ENCODE measurements at places on chromosomes 1 and 21. TPM values are rescaled to one million over a fixed set of nuclear protein-coding genes. Genes with fewer than 3 reads are reported as not detected.

DNA sequence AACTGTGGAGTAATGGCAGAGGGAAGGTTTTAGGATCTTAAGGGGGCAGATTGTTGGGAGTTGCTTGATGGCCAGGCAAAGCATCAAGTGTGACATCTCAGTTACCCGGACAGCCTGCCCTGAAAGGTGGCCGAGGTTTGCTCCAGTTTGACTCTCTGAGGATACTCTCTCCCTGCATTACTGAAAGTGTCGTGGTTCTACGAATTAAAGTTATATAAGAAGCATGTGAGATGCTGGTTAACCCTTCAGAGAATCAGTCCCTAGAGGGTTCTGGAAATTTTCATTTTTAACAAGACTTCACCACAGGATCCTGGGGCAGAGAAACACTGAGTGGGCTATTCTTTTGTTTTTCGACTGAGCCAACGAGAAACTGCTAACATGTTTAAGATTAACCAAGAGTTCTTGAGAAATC lies 689 bp upstream of the ZNF644 start:
- peaks cover 25% of the 10 kb centered on the region for H3K4me1 ChIP-seq
- peaks cover 16% of the 10 kb centered on the region for H3K36me3 ChIP-seq
- no peaks in the 10 kb centered on the region for H3K27me3 ChIP-seq
- H3K4me3 ChIP-seq: peak overlapping the region; percentile 99
- H3K27ac ChIP-seq: peak overlapping the region; percentile 100

DNA sequence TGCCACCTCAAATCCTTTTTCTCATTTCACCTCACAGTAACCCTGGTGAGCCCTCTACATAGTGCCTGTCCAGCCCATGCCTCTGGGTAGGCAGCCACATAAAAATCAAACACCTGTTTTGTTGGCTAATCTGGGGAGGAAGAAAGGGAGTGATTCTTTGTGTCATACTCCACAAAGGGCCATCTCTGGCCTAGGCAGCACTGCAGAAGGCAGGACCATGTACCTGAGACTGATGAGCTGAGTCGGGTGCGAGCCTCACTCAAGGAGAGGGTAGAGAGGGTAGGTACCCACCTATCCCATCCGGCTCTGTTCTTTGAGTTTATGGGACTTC lies 7.8 kb downstream of the TUFT1 start:
- H3K4me3 ChIP-seq: no peak overlapping the region
- peak overlapping the region; percentile 93 for H3K27ac ChIP-seq
- H3K4me1 ChIP-seq: peaks cover 31% of the 10 kb centered on the region
- H3K27me3 ChIP-seq: no peaks in the 10 kb centered on the region
- no peak for DNase-seq

GRCh38 chr21:45592208-45592619 lies 50.0 kb upstream of the SLC19A1 start:
- H3K36me3 ChIP-seq: no peaks in the 10 kb centered on the region
- H3K27me3 ChIP-seq: peaks cover 56% of the 10 kb centered on the region
- no peak overlapping the region for H3K4me3 ChIP-seq
- H3K27ac ChIP-seq: no peak overlapping the region
- DNase-seq: no peak
- no peaks in the 10 kb centered on the region for H3K4me1 ChIP-seq

GRCh38 chr1:69913977-69914376 lies 291.4 kb downstream of the LRRC40 start:
- H3K27me3 ChIP-seq: no peaks in the 10 kb centered on the region
- H3K27ac ChIP-seq: no peak overlapping the region
- no peak for DNase-seq
- H3K4me3 ChIP-seq: no peak overlapping the region
- H3K36me3 ChIP-seq: no peaks in the 10 kb centered on the region

GRCh38 chr1:211903490-211904245 lies 73.1 kb upstream of the LPGAT1 start:
- no peaks in the 10 kb centered on the region for H3K4me1 ChIP-seq
- no peaks in the 10 kb centered on the region for H3K27me3 ChIP-seq
- H3K27ac ChIP-seq: no peak overlapping the region
- peaks cover 3% of the 10 kb centered on the region for H3K36me3 ChIP-seq
- DNase-seq: no peak

The SLC16A1 gene
- 62.7 TPM for total RNA-seq

Data from progenitor cell of endocrine pancreas (in vitro differentiated cells).